ENCODE measurements at places on chromosomes 12 and 14.

GRCh38 chr12:82089369-82090121 is 268.6 kb downstream of the CCDC59 start:
- DNase-seq, result no peak

- DNase-seq, result no peak
These were observed 2.7 kb downstream of the GAPDH start for GRCh38 chr12:6536894-6537579.

DNA sequence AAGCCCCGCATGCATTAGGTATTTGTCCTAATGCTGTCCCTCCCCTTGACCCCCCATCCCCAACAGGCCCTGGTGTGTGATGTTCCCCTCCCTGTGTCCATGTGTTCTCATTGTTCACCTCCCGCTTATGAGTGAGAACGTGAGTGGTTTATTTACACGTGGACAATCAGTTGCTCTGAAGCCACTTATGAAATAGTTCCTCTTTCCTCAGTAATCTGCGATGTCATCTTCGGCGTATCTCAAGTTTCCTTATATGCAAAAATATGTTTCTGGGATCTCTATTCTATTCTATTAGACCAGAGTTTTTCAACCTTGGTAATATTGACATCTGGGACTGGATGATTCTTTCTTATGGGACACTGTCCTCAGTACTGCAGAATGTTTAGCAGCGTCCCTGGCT is 56.0 kb upstream of the DCD start:
- DNase-seq, result no peak

DNA sequence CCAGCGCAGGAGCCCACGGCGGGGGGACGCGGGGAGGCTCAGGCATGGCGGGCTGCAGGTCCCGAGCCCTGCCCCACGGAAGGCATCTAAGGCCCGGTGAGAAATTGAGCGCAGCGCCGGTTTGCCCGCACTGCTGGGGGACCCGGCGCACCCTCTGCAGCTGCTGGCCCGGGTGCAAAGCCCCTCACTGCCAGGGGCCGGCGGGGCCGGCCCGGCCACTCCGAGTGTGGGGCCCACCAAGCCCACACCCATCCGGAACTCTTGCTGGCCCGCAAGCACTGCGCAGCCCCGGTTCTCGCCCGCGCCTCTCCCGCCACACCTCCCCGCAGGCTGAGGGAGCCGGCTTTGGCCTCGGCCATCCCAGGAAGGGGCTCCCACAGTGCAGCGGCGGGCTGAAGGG is 8.5 kb upstream of the TSPAN8 start:
- DNase-seq, result no peak

- no peak for DNase-seq
These were observed 45.4 kb downstream of the ALX1 start for GRCh38 chr12:85325442-85325841.

DNA sequence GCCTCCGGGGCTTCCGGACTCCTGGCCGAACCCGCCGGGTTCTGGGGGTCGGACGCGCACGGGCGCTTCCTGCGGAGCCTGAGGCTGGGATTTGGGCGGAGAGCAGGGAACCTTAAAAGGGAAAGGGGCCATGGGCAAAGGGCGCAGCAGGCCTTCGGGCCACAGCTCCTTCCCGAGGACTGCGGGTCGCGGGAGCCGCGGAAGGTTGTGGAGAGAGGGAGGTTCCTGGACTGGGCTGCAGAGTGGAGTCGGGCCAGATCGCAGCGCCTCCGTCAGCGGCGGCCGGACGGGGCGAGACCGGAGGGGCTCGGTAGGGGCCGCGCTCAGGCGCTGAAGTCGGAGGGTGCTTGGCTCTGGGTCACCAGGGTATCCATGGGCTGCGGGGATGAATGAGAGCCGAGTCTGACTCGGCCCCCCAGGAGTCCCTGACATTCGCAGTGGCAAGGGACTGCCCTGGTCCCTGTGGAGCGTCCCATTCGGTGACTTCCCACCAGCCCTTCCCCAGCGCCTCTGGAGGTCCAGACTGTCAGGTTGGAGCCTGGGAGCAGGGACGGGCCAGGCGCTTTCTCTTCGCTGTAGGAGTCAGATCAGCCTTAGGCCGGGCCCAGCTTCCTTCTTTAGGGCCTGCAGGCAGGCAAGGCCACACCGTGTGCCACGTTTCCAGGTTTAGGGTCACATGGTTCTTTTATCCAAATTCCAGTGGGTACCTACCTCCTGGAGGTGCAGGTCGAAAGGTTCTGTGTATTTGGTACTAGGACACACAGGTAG is 938 bp upstream of the SLC25A29 start:
- DNase-seq, result no peak

DNA sequence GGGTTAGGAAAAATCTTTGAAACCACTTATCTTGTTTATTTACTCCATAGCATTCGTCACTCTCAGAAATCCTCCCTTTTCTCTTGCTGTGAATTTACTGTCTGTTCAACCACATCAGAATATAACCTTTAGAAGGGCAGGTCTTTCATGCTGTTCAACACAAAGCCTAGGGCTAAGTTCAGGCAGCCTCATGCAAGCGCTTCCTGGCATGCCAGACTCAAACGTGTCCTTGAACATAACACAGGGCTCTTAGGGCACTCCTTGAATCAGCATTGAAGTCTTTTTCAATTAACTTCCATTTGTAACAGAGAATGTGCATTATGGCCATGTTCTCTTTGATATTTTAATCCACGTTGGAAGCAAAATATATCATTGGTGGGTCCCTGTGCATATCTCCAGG is 377.7 kb downstream of the GLT1D1 start:
- no peak for DNase-seq
